ENCODE measurements at places on chromosomes 4 and X.

DNA sequence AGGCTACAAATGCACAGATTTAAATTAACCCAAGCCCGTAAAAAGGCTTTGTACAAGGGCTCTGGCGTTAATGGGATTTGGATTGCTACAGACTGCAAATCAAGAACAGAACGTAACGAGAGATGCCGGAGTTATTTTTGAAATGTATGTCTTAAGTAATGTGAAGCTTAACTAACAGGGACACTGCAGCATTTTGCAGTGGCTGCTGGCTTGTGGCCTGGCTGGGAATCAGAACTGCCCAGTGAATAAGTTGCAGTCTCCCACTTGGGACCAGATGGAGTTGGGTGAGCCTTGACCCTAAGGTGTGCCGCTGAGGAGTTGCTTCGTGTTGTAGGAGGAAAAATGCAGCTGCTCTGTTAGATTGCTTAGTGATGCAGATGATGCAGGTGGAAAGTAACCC is 318.4 kb downstream of the DHX15 start:
- DNase-seq: no peak

DNA sequence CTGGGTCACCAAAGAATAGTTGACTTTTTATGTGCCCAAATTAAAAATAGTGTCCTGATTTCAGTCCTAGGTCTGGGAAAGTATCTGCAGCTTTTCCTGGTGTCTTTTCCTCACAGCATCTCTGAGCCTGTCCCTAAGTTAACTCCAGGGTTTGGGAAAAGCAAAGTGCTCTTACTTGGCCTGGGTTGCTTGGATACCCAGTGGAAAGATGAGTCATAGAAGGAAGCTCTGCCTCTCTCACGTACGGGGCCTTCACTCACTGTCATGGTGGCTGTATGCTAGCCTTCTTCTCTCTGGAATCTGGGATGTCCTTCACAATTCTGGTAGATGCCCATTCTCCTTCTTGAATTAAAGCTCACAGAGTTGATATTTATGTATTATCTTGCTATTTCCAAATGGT is 607.3 kb downstream of the ANKRD50 start:
- DNase-seq: no peak

GRCh38 chrX:113954297-113954696 is 629.6 kb upstream of the HTR2C start:
- no peak for DNase-seq

- DNase-seq: no peak
Observed at GRCh38 chrX:149280011-149280410, 225.1 kb downstream of the IDS start.

GRCh38 chr4:101689220-101689619 is 101.3 kb upstream of the BANK1 start:
- no peak for DNase-seq

DNA sequence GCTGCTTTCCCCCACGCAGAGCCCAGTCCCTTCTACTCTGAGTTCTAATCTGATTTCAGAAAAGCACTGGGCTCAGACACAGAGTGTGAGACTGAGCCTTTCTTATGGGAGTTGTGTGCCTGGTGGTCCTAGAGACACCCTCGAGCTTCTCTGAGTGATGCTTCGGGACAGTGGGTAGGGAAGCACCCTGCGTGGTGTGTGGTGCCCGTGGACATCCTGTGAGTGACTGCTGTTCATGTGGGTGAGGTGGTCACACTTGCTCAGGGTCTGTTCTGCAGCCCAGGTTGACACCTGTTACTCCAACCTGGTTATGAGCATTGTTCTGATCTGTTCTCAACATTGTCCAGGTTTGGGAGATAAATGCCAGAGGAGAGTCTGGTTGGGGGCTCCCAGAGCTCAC is 6.1 kb downstream of the GPR78 start:
- no peak for DNase-seq

DNA sequence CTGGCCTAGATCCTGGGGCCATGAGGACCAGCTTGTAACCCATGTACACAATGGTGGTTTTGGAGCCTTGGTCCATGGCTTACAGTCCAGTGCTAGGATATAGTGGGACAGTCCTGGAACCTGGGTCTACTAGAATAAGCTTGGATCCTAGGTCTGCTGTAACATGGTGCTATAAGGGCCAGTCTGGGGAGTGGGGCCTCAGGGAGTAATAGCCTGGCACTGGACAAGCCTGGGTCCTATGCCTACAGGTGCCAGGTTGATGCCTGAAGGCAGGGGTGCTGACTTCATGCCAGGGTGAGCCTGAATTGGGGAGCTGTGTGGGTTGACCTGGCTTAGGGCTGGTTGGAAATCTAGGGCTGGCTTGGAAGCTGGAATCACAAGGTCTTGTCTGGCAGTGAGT is 756.3 kb upstream of the ADGRL3 start:
- no peak for DNase-seq

DNA sequence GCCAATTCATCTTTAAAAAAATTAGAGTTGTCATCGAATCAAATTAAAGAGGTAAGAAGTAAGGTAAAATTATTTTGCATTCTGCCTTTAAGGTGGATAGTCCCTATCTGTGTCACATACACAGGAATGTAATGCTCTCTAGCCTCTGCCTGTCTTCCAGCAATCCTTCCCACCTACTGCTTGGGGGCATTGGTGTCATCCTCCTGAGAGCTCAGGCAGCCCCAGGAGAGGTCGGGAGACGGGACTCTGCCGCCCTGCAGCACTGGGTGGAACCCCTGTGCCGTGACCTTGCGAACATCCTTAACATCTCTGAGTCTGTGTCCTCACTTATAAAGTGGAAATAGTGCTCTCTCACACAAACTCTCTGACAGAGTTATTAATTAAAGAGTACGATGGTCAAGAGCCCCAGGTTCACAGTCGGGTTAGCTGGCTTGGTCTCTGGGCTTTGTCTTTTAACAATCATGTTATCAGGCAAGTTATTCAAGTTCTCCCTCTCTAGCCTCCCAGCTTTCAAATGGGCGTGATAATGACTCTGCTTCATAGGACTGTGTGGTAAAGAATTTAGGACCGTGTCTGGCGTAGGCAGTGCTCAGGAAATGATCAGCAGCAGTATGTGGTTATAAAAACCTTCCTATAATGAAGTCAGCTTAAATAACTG is 10.2 kb downstream of the TLR3 start:
- no peak for DNase-seq

- no peak for DNase-seq
Observed at GRCh38 chrX:119690921-119691716, 1.8 kb downstream of the SEPTIN6 start.

DNA sequence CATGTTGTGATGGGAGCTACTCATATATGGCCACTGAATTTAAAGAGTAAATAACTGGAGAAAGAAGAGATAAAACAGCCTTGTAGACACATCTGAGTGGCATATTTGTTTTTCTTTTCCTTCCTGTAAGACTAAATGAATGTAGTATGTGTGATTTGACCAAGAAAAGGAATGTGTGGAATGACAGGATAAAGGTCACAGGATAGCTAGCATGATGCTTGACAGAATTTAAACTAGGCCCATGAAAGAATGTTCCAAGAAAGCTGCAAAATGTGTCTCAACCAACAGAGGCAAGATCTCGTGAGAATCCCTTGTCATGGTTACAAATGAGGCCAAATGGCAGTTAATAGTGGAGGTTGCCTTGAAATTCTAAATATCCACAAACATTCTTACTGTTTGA is 137.0 kb downstream of the KCNIP4 start:
- DNase-seq: no peak

DNA sequence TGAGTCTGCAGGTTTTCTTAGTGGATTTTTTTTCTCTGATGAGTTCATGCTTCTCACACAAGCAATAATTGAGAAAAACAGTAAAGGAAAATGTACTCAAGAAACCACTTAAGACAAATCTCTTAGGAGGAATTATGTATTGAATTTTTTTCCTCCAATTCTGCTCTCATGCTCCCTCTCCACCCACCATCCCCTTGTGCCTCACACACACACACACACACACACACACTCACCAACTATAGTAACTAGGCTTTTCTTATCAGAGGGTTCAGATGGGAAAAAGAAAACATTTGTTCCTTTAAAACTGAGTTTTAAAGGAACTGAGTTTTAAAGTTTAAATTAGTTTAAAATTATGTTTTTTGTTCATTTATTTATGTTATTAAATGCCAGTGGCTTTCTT is 47.0 kb upstream of the ANXA10 start:
- DNase-seq: no peak

DNA sequence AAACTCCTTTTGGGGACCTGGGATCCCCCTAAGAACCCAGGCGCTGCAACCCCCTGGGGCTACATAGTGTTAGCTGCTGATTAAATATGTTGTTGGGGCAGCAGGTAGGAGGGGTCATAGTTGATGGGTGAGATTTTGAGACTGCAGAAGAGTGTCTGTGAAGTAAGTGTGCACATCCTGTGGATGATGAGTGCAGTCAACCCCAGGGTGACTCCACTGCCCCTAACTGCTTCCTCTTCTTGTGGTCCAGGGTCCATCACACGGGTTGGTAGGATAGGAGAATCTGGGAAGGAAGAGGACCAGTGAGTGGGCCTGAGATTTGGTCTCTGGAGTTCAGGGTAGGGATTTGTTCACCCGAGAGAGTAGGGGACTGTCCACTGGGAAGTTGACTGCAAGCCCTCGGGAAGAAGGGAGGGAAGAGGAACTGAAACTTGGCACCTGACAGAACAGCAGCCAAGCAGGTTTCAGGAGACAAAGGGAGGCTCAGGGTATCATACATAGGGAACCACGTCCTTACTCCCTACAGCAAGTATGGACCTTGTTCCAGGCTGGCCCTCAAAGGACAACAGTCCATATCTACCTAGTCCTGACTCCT is 8.5 kb downstream of the DLG3 start:
- no peak for DNase-seq

GRCh38 chr4:168600796-168601583 is 104.1 kb downstream of the PALLD start:
- no peak for DNase-seq

- no peak for DNase-seq
Observed at GRCh38 chr4:182880387-182881356, 36.5 kb downstream of the DCTD start.

GRCh38 chrX:43657671-43658070 is 1.6 kb downstream of the MAOA start:
- no peak for DNase-seq

DNA sequence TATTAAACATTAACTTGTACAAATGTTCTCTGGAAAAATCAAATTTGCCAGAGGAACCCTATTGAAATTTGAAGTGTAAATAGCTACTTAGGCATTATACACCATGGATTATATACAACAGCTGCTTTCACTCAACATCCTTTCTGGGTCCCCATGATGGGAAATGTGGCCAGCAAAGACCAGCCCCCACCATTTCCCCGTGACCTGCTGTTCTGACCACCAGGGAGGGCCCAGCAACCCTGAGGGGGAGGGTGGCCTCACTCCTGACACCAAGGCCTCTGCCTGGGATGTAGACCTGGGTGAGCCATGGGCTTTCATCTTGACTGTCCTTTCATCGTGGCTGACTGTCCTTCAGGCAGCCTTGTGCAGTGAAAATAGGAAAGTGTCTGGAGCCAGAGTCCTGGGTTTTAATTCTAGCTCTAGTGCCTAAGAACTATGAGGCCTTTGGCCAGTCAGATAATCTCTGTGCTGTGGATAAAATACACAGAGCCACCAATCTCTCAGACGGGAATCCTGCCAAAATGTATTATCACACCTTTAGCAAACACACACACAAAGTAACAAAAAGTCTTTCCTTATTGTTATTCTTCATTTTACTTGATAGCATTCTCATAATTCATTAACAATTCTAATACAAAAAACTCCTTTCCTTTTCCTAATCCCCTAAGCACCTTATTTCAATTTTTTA is 45.1 kb downstream of the NR3C2 start:
- DNase-seq: no peak

- DNase-seq: no peak
Observed at GRCh38 chrX:50988649-50989048, 78.1 kb downstream of the BMP15 start.

- no peak for DNase-seq
Observed at GRCh38 chrX:151697522-151697921, 2.3 kb downstream of the PRRG3 start.

- DNase-seq: no peak
Observed at GRCh38 chr4:80070880-80071603, 2.0 kb downstream of the ANTXR2 start.
